ENCODE measurements at places on chromosomes 4 and X.

GRCh38 chr4:84319124-84319523 is 180.0 kb downstream of the NKX6-1 start:
- no peak for DNase-seq

GRCh38 chr4:6497796-6498195 is 25.4 kb upstream of the PPP2R2C start:
- no peak for DNase-seq

DNA sequence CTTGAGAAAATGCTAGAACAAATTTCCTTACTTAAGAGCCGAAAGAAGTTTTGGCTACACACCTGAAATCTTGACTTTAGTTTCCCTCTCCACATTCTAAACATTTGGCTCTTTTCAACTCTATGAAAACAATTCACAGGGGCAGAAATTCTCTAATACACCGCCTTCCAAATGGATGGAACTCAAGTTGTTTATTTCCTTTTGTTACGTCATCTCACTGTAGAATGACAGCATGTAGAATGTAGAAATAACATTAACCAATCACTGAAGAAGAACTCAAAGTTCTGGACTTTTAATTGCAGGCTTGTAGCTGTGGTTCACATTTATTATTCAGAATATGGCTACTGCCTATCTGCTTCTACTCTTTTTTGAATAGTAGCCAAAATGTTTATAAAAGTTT is 1.9 kb downstream of the DMP1 start:
- DNase-seq = no peak

- peak; percentile 95 for DNase-seq
These were observed 72.1 kb downstream of the AFF1 start for GRCh38 chr4:87006676-87007527.

GRCh38 chr4:53531585-53532224 is 59.6 kb downstream of the LNX1 start:
- DNase-seq = no peak

- no peak for DNase-seq
These were observed 774 bp upstream of the RAPGEF2 start for GRCh38 chr4:159101988-159102621.

GRCh38 chrX:45952030-45952429 is 593.2 kb downstream of the ZNF674 start:
- DNase-seq = no peak

- no peak for DNase-seq
These were observed 106.7 kb downstream of the SPATA18 start for GRCh38 chr4:52157641-52158316.

DNA sequence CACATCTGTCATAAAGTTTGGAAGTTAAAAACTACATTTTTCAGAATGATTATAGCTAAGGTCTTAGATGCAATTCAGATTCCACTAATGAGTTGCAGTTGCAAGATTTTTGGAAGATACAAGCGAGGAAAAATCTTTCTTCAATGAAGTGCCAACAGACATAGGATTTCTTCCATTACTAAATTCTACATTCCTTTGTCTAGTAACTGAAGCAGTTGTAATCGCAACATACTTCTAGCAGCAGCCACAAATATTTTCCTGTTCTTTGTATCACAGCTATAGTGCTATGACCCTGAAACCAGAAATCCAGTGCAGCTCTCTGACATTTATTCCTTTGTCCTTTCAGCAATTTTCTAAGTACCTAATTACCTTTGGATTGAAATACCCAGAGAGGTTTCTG is 225.2 kb upstream of the SLIT2 start:
- DNase-seq = no peak

DNA sequence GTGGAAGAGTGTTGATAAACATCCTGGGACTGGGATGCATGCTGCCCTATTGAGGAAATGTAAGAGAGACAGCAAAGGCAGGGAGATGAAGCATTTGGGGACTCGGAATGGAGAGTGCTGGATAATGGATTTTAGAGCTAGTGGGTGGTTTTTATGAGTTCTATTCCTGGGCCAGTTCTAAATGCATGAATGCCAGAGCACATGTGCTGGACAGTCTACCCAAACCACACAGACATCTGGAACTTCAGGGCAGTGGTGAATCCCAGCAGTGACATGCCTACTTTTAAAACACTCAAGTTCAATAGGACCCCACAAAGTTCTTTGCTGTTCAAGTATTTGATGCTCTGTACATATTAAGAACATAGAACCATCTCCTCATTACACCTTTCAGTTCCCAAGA is 133.9 kb downstream of the CBR4 start:
- DNase-seq = no peak

GRCh38 chr4:82906469-82906868 is 5.9 kb downstream of the THAP9 start:
- DNase-seq = no peak

DNA sequence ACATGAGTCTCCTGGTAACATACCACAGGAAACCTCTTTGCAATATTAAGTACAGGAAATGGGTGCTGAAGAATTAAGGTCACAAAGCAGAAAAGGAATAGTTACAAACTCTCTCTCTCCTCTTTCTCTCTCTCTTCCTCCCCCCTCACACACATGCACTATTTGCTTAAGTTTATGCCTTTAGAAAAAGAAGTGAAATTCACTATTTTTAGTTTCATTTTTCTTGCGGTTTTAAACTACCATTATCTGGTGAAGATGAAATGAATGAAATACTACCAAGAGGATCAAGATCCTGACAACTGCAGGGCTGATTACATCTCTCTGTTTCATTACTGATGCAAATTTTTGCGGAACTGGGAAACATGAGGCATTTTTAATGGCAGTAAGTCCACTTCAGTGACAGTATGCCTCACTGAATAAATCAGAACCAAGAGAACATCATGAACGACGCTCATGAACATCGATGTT is 64.3 kb upstream of the FTHL17 start:
- peak; percentile 47 for DNase-seq

GRCh38 chr4:154720123-154720522 is 23.7 kb upstream of the LRAT start:
- DNase-seq = no peak
